ENCODE measurements at places on chromosomes 6 and 20. TPM values are rescaled to one million over a fixed set of nuclear protein-coding genes. Genes with fewer than 3 reads are reported as not detected.

Gene KCNK16
- total RNA-seq = not detected

Gene BEND6
- not detected for total RNA-seq

Gene THBS2
- 11.5 TPM for total RNA-seq

Gene KIF13A
- total RNA-seq = 37.9 TPM

Gene LY6G6F
- total RNA-seq = not detected

Gene TFAP2C
- total RNA-seq = 0.95 TPM

Gene SEMG1
- not detected for total RNA-seq

DNA sequence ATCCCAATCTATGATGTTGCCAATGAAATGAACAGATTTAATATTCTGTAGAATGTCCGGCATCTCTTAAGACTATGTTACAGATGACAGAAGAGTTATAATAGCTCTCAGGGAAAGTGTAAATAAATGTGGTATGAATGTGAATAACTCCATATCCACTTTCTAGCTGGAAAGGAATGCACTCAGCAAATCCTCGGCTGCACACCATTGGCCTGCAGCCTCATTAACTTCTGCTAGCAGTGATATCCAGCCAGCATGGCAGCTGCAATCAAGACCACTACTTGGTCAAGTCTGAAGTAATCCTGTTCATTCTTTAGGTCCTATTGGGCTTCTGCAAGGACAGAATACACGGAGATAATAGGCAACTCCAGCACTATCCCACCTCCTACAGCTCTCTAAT lies 17.3 kb upstream of the MICA start:
- DNase-seq = no peak

- no peak for DNase-seq
Measured at GRCh38 chr6:163260111-163260895, 154.2 kb upstream of the QKI start.

GRCh38 chr20:17448071-17448470 lies 83.1 kb downstream of the BFSP1 start:
- no peak for DNase-seq

DNA sequence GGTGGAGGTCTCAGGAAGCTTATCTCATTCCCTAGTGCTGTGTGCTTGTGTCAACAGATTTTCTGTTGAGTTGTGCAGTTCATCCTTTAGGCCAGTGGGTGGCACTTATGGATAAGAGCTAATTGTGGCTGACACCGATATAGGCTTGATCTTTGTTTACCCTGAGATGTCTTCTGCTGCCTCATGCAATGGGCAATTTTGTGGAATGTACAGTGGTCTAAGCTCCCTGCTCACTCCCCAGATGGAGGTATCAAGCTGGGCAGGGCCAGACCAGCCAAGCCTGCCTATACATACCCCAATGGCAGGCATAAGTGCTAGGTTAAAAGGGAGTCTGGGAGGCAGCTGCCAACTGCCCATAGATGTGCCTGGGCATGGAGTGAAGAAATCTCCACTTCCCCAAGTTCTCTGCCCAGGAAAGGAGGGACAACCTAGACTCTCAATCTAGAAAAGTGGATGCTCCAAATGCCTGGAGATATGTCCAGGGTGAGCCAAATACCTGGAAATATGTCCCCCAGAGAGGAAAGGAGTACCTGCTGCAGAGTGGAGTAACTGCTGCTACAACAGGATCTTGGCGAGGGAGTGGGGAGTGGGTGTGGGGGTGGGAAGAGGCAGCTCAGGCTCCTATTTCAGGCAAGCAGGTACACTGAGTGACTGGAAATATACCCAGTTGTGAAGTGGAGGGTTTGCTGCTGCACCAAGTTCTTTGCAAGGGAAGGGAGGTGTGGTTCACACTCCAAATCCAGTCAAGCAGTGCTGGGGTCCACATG lies 53.2 kb upstream of the ARG1 start:
- peak; percentile 19 for DNase-seq

DNA sequence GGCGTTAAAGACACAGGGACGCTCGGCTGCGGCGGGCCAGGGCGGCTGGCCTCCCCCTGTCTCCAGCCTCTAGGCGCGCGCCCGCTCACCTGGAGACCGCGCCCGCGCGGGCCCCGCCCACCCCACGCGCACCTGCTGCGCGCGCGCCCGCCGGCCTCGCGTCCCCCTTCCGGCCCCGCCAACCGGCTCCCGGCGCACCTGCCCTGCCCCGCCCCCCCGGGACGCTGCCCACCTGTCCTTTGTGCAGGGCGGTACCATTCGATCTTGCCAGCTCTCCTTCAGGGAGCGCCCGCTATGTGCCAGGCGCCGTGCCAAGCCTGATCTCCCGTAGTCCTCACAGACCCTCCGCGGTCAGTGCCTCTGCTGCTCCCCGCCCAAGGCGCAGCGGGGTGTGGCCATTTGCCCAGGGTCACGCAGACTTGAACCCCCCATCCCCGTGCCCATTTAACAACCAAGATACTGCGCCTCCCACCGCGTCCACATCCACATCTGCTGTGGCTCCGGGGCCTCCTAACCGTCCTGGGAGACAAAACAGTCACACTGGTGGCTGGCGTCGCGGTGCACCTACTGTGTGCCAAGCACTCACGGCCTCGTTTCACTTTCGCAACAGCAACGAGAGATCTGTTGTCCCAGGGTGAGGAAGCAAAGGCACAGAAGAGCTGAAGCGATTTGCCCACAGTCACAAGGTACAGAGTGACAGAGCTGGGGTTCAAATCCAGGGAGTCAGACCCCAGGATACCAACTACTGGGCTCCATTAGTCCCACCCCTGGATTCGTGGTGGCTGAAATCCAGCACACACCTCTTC lies 48.1 kb downstream of the NOL4L start:
- DNase-seq = peak; percentile 91

- DNase-seq = no peak
Measured at GRCh38 chr6:52328729-52329128, 33.2 kb upstream of the PAQR8 start.
